8988T (cell line): ENCODE measurements at places on chromosomes 11 and 22.

DNA sequence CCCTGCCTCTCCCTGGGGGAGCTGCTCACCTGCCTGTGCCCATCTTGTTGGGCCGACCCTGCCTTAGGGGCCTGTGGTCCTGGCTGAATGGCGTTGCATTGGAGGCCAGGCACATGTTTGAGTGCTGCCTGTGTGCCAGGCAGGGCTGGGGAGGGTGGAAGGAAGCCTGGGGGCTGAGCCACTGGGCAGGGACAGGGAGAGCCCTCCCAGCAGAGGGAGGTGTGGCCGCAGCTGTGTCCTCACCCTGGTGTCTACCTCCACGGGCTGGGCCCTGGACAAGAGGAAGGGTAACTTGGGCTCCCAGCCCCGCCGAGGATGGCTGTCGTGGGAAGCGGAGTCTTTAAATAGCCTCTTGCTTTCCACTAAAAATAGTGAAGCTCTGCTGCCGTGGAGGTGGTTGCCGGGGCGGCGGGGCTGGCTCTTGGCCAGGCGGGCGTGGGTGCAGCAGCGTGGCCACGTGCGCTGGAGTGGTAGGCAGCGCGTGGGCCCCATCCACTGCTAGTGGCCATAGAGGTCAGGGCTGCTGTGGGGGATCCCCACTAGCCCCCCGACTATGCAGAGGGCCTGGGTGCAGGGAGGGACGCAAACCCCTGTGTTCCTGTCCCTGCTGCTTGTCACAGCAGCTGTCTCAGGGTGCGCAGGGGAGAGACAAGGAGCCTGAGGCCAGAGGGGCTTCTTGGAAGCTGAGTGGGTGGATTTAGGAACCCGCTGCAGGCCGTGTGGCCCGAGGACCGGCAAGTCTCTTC, 6.2 kb downstream of the ZDHHC8 start:
- no peak for DNase-seq

GRCh38 chr11:64291752-64292459, 804 bp downstream of the KCNK4 start:
- DNase-seq = no peak

- no peak for DNase-seq
Measured at GRCh38 chr11:127926721-127927120, 660.6 kb downstream of the ETS1 start.

- no peak for DNase-seq
Measured at GRCh38 chr11:130451231-130452019, 3.0 kb downstream of the ADAMTS15 start.

DNA sequence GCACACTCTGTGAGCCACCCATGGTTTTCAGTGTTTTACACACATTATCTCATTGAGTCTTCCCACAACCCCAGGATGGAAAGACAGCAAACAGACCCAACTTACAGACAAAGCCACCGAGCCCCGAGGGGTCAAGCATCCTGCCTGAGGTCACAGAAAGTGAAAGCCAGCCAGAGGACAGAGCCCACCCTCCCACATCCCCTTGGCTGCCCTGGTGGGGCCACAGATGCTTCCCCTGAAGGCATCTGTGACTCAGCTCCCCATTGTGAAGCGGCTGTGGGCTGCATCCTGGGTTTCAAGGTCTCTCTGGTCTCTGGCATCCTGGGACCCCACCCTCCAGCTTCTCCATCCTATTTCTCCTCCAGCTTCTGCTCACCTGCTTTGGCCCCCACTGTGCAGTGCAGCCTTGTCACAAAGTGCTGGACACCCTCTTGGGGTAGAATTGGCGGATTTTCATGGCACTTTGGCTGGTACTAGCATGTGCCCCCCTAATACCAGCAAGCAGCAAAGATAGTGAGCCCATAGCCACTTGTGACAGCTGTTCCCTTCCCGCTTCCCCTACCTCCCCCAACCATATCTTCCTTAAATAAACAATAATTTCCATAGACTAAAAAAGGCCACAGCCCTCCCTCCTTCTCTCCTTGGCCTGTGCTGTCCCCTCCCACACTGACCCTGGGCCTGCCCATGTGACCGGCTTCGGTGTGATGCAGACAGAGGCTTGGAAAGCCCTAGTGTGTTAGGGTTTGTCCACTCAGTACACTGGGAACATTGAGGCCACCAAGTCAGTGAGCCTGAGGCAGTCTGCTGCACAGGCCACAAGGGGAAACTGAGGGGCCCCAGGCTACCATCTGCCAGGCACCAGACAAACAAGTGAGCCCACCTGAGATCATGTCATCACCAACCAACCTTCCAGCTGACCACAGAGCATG, 53.9 kb upstream of the SHISAL1 start:
- DNase-seq = no peak

- no peak for DNase-seq
Measured at GRCh38 chr22:44594951-44595350, 96.9 kb upstream of the RTL6 start.

- no peak for DNase-seq
Measured at GRCh38 chr11:78315724-78316123, 101.9 kb downstream of the GAB2 start.

- DNase-seq = no peak
Measured at GRCh38 chr22:26045051-26045450, 124.2 kb upstream of the SEZ6L start.

- no peak for DNase-seq
Measured at GRCh38 chr11:33620423-33621171, 80.0 kb downstream of the C11orf91 start.

DNA sequence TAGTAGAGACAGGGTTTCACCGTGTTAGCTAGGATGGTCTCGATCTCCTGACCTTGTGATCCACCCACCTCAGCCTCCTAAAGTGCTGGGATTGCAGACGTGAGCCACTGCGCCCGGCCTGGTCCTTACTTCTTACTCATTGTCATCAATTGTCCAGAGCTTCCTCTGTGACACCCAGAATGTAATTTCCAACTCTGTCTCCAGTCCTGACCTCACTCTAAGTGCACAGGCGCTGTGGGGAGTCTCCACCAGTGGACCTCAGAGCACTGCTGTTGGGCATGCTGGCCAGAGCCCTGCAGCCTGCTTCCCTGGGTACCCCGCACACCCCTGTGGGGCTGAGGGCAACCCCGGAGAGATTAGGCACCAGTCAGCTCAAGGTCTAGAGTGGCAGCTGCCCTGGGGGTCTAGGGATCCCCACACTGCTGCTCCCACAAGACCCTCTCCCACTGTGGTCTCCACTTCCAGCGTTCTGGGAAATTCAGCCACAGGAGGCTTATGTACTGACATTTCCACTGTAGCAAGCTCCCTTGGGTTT, 1140.3 kb downstream of the TBC1D22A start:
- no peak for DNase-seq

GRCh38 chr11:132245403-132246385, 875.3 kb downstream of the NTM start:
- no peak for DNase-seq

- DNase-seq = no peak
Measured at GRCh38 chr11:41872426-41872825, 413.0 kb upstream of the LRRC4C start.

GRCh38 chr22:45629469-45630089, 42.1 kb upstream of the ATXN10 start:
- DNase-seq = no peak

DNA sequence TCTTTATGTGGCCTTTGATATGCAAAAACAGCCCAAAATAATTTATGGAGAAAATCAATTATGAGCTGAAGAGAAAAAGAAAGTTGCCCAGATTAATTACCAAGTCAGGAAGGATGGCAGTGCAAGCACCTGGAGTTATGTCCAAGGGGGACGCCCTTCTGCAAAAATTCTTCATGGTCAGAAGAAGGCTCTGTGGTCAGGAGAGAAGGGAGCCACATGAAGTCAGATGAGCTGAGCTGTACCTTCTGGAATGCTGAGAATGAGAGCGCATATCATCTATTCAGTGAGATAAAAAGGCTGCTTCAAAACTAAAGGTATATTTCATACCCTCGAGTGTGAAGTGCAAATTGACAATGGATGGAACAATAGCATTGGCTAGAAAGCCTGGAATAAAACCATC, 607.4 kb downstream of the NTM start:
- DNase-seq = no peak

DNA sequence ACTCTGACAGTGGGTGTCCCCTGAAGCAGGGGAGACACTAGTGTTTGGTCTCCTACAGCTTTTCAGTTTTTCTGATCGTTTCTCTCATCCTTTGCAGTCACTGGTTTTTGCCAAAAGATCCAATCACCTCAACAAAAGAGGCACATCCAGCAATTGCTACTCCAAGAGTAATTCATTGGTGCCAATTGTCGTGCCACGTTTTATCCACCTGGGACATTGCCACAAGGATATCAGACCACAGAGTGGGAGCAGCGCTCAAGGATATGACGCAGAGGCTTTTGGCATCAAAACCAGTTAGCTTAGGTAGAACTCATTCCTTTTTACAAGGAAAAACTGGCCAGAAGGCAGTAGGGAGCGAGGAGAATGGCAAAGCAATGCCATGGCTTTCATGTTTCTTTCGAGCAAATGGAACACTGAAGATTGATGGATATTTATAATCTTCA, 40.9 kb upstream of the BLID start:
- DNase-seq = no peak

GRCh38 chr22:30225220-30225927, 21.2 kb downstream of the LIF start:
- no peak for DNase-seq

DNA sequence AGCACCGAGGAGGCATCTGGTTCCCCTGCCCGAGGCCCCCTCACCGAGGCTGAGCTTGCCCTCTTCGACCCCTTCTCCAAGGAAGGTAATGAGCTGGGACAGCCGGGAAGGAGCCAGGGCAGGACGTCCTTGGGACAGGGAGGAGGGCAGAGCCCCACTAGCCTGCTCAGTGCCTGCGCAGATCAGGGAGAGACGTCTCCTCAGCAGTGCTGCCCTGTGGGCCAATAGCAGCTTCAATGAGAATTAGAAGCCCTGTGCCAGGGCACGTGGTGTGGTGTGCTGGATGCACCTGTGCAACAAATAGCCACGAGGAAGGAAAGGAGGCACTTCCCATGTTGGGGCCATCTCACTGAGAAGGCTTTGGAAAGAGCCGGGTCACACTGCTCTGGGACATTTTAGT, 5.4 kb upstream of the SAC3D1 start:
- no peak for DNase-seq

DNA sequence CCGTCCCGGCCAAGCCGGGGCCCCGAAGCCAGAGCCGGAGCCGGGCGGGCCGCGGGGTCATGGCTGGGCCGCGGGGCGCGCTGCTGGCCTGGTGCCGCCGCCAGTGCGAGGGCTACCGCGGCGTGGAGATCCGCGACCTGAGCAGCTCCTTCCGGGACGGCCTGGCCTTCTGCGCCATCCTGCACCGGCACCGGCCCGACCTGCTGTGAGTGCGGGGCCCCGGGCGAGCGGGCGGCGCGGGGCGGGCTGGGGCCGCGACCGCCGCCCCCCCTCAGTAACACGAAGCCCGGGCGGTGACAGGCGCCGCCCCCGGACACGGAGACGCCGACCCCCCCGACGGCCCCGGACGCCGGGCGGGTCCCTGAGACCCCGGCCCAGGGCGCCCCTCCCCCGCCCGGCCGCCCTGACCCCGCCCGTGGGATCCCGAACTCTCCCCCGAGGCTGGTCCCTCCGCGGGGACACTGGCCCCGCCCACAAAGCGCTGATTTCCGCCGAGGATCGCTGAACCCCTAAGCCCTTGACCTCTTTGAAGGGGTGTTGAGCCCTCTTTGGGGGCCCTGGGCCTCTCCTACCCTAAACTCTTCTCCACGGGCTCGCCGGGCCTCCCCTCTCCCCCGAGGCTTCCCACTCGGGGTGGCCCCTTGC, 389 bp downstream of the MICALL1 start:
- no peak for DNase-seq

- DNase-seq = no peak
Measured at GRCh38 chr22:36367479-36367878, 20.3 kb downstream of the MYH9 start.

GRCh38 chr11:70586261-70587074, 188.1 kb downstream of the CTTN start:
- DNase-seq = no peak

DNA sequence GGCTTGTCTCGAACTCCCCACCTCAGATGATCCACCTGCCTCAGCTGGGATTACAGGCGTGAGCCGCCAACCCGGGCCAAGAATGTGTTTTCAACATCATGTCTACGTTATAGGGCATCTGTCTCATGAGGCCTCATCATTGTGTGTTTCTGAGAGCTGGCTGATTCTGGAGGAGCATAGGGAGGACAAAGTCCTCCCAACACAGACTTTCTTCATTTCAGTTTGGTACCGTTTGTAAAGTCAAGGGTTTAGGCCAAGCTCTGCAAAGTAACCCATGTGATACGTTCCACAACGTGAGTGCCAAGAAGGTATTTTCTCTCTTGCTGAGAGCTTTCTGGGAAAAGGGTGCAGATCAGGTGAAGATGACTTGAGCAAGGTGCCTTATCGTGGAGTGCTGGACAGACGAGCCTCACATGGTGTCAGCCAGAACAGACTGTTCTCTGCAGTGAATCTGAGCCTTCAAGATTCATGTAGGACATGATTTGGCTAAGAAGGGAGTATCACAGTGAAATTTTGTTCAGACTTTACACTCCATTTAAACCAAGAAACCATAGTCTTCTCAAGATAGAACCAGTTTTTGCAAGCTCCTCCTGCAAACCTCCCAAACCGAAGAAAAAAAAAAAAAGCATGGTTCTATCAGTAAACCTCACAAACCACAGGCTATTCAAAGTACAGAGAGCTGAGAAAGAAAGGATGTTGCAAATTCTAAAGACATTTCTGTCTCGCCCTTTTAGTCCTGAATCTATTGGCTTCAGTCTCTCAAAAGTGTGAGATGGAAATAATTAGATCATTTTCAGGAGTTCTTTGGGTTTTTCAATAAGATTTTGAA, 71.7 kb downstream of the DBX1 start:
- DNase-seq = no peak

DNA sequence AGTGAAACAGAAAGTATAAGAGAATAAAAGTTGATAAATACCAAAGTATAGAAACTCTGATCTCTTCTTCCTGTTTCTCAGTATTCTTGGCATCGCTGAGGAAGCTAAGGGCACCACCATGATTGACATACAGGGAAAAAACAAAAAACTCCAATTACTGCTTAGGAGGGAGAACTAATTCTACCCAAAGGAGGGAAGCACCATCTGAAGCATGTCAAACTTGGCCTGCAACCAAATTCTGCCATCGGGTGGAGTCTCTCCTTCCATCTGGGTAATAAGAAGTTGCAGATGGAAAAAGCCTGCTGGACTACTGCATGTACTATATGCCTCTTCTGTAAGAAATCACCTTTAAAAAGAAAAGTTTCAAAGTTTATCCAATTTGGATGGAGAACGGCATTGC, 30.5 kb upstream of the PPP2R1B start:
- DNase-seq = no peak

DNA sequence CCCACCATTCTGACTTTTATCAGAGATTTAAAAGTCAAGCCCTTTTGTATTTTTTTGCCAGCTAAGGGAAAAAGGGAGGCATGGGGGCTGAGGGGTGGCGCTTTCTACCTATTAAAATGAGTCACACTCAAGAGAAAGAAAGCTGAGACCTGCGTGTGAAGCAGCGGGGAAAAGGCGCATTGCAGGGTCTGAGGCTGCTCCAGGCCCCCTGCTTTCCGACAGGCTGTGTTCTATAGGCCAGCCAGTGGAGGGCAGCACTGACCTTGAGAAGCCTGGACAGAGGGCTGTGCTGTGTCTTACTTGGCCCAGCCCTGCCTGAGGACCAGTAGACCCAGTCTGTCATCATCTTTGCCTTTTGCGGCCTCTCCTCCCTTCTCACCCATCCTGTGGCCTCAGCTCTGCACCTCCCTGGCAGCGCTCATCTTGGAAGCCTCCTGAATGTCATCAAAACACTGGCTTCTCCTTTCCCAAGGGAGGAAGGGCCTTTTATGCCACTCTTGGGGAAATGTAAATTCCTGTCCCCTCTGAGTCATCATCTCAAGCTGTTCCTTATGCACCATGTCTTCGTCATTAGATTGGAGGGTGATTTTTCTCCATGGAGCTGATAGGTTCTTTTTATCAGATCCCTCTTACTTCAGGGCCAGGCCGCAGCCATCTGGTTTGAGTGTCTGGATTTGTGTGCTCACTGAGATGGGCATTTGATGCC, 12.6 kb upstream of the MAPK8IP1 start:
- peak; percentile 84 for DNase-seq
